ENCODE measurements at places on chromosomes 7 and 10.

DNA sequence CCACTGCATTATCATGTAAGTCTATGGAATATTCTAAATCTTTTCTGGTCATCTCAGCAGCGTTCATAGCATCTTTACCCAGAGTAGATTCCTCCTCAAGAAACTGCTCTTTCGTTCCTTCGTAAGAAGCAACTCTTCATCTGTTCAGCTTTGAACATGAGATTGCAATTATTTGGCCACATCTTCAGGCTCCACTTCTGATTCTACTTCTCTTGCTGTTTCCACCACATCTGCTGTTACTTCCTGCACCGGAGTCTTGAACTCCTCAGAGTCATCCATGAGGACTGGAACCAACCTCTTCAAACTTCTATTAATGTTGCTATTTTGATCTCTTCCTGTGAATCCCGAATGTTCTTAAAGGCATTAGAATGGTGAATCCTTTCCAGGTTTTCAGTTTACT, 12.7 kb downstream of the CHST12 start:
- ATAC-seq, result no peak

- peak; percentile 44 for ATAC-seq
Measured at GRCh38 chr10:44925224-44925623, 14.1 kb downstream of the TMEM72 start.

DNA sequence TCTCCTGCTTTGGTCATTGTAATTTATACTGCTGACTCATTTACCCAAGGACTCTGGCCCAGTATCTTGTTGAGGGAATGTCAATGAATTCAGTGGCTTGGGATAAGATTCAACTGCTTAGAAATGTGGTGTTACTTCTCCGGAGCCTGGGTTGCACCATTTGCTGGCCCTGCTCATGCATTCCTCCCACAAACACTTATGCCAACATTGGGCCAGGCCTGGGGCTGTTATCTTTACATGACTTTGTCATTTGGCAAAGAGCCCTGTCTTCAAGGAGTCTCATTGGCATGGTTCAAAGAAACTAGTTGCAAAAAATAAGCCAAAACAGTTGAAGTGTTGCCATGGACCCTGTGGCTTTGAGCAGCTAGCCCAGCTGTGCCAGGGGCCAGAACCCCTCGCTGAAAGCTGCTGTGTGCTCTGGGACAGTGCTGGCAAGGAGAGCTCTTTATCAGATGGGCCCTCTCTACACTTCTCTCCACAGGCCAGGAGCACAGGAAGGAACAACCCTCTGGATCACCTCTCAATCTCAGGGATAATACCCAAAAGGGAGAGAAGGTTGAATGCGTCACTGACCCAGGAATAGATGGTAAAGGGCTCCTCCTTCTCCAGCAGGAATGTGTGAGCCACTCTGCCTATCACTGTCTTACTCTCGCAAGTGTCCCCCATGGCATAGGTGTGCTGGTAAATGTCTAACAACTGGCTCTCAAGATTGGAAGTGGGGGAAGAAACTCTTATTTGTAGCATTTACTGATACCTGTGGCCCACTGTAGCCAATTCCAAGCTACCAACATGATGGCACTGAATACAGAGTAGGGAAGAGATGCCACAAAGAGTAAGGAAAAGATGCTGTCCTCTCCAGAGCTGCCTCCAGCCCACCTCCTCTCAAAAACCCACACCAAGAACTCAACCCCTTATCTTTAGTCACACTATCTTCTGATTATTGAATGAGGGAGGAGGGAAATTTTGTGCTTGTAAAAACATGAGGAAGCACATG, 23.5 kb upstream of the PDE1C start:
- ATAC-seq, result no peak

DNA sequence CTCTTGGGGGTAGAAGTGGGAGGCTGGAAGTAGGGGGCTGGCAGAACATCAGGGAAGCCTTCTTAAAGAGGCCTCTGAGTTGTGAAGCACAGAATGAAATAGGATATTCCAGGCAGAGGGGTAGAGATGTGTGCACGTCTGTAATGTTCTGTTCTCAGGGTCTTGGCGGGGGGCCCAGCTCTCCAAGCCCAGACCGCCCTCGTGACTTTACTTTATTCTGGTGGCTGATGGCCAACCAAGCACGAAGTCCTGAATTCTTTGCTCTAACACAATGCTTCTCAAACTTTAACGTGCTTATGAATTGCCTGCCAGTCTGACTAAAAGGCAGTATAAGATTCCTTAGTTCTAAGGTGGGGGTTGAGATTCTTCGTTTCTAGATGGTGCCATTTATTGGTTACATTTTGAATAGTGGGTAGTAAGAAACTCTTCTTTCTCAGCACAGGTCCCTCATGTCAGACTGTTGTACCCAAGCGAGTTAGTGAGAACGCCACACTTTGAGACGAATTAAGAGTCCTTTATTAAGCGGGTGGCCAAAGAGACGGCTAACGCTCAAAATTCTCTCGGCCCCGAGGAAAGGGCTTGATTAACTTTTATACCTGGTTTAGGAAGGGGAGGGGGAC, 8.2 kb downstream of the PRXL2A start:
- no peak for ATAC-seq

DNA sequence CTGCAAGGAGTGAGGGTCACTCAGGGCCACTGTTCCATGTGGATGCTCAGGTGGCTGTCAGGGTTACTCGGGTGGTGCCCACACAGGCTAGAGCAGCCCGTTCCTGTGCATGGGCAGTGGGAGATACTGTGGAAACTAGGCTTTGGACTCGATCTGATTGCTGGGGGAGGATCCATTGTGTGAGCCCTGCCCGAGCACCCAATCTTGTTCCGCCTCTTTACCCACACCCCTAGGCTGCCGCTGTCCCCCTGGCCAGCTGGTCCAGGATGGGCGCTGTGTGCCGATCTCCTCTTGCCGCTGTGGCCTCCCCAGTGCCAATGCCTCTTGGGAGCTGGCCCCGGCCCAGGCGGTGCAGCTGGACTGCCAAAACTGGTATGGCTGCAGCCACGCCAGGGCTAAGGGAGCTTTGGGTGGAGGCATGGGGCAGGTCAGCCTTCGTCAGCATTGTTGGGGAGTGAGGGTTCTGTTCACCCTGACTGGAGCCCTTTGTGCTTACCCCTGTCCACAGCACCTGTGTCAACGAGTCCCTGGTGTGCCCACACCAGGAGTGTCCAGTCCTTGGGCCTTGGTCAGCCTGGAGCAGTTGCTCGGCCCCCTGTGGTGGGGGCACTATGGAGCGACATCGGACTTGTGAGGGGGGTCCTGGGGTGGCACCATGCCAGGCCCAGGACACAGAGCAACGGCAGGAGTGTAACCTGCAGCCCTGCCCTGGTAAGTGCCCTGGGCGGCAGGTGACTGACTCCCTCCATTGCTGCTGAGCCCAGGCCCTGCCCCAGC, 12.4 kb upstream of the ZNF862 start:
- no peak for ATAC-seq

Measured in activated T-helper 17 cell treated with anti-CD3 and anti-CD28 coated beads, Interleukin-2, amount 50 U/mL, for 72 hours (primary cell).